NCI-H1092 (cell line): ENCODE measurements at places on chromosomes 6 and 20.

- no peak for DNase-seq
These were observed 26.0 kb upstream of the PLAGL1 start for GRCh38 chr6:144033816-144034735.

DNA sequence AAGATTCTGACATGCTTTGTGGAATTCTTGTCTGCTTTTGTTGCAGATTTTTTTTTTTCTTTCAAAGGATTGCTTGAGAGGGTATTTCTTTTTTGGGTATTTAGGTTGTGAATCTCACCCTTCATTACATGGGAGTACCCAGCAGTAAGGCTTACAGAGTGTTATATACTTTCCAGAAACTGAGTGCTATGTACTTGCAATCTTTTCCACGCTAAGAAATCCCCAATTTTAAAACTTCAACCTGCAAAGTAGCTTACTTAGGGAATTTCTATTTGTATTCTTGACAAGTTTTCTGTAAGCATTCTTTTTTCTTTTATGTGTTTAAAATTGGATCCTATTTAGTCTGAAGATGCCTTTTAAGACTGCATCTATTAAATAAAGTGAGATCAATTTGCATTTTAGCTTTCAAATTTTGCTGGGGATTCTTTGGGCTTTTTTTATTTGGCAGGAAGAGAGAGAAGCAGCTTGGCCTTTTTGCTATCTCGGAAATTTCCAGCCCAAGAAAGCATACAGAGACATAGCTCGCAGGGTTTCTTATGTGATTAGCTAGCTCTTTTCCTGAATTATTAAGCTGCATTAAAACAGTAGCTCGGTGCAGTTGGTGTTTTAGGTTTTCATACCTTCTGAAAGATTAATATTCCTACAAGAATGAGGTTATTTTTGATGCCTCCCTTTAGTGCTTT is 42.6 kb downstream of the KCNS1 start:
- no peak for DNase-seq

- DNase-seq: no peak
These were observed 23.0 kb downstream of the BCKDHB start for GRCh38 chr6:80129485-80129884.

DNA sequence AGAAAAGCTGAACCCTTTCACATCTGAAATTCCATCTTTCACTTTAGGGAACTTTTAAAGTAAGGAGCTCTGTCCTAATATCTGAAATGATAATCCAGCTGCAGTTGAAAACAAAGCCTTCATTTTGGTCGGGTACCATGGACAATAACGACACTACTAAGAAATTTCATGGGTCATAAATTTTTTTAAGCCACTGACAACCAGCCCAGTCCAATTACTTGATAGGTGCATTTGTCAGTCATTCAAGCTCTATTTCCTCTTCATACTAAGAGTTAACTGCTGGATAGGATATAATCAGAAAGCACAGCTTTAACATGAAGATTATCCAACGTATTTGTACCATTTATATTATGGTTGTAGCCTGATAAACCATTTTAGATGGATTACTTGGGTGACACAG is 52.5 kb downstream of the MMUT start:
- DNase-seq: no peak

GRCh38 chr20:646107-646867 is 6.7 kb downstream of the SRXN1 start:
- DNase-seq: no peak

DNA sequence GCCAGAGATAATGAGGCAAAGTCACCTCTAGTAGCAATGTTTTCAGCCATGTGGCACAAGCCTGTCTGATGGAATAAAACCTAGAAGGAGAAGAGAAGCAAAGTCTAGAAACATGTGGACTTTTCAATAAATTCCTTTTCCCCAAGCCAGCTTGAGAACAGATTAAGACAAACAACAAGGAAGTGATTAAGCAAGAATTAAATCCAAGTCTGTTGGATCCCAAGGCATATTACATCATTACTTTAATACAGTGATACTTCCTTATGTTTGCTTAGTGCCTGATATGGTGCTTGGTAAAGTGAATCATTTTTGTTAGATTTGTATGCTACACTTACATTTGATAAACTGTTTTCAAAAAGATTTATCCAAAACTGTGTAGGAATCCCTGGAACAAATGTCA is 260.3 kb upstream of the FAM83B start:
- no peak for DNase-seq

DNA sequence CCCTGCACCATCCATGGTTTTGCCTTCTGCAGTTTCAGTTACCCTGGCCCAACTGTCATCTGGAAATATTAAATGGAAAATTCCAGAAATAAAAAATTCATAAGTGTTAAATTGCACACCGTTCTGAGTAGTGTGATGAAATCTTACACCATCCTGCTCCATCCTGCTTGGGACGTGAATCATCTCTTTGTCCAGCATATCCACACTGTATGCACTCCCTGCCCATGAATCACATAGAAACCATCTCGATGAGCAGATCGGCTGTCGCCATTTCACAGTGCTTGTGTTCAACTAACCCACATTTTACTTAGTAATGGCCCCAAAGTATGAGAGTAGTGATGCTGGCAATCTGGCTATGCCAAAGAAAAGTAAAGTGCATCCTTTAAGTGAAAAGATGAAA is 105.9 kb upstream of the ID4 start:
- DNase-seq: no peak

DNA sequence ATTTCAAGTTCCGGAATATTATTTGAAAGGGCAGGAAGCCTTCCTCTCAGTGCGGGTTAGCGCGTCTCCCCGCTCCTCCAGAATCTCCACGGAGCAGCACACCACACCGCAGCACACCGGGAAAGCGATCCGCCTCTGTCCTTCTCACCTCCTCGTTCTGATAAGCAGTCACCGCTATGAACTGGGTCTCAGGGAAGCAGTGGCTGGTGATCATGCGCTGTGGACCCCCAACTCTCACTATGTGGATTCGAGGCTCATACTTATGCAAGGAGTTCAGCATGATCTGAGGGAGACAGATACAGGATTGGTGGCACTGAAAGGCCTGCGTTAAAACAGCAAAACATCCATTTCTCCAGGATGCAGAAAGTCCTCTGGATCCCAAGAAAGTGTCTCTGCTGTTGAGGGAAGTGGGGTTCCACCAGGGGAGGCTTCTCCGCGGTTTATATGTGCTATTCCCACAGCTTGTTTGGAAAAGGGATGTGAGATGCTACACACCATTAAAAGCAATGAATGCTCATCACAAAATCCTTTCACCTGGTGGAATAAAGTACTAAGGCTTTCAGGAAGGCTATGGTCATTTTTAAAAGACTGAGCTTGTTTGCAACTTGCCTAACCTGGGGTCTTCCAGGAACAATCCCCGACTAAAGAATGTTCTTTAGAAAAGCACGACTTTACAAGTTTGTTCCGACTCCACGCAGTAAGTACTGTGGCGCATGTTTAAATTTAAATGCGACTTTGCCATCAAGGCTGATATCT is 1.9 kb downstream of the TBXT start:
- no peak for DNase-seq

GRCh38 chr6:131062241-131063027 is 611 bp downstream of the EPB41L2 start:
- no peak for DNase-seq

DNA sequence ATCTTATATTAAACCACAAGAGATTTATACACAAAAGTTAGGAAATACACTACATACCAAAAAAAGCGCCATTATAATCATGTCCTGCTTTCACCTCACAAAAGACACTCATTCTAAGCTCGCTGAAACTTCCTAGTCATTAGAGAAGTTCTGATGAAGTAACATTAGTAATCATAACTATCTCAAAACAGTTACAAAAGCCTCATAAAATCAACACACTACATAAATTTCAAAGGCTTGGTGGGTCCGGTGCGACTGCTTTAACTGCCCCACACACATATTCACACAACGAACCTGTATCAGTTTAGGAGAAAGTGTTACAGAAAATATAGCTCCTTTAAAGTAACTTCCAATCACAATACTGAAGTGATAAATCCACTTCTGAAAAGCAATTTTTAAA is 1.9 kb downstream of the PHIP start:
- DNase-seq: no peak

- no peak for DNase-seq
These were observed 8.6 kb upstream of the SERPINB6 start for GRCh38 chr6:2979819-2980464.

- DNase-seq: no peak
These were observed 130.7 kb downstream of the ALDH8A1 start for GRCh38 chr6:134819236-134819635.

DNA sequence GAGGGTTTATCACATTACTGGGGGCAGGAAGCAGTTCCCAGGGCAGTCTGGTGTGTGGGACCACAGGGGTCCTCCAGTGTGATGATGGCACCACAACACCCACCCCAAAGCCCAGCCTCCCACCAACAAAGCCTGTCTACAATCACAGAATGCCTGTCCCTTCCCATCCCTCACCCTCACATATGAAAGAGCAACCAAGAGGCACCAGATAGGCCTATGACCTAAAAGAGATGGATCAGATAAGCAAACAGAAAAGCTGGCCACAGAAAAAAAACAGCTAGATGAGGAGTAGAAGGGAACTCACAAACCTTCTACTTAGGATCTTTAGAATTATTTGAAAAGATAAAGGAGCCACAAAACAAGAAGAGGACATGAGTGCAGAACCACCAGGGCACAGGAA is 54.3 kb downstream of the SERAC1 start:
- DNase-seq: no peak

GRCh38 chr6:112592159-112592558 is 245.0 kb downstream of the RFPL4B start:
- no peak for DNase-seq

GRCh38 chr6:119986934-119987549 is 637.5 kb upstream of the MAN1A1 start:
- DNase-seq: no peak

DNA sequence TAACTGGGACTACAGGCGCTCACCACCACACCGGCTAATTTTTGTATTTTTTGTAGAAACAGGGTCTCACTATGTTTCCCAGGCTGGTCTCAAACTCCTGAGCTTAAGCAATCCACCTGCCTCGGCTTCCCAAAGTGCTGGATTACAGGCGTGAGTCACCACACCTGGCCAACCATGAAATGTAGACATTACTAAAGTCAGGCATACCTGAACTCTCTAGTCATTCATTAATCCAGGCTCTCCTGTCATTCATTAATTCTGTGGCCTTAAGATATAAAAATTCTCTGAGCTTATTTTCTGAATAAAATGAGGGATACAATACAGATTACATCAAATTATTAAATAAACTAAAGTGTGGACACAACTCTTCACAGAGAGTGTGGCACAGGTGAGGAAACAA is 159.7 kb downstream of the GMDS start:
- DNase-seq: no peak

GRCh38 chr6:18019539-18020534 is 32.4 kb upstream of the KIF13A start:
- no peak for DNase-seq

DNA sequence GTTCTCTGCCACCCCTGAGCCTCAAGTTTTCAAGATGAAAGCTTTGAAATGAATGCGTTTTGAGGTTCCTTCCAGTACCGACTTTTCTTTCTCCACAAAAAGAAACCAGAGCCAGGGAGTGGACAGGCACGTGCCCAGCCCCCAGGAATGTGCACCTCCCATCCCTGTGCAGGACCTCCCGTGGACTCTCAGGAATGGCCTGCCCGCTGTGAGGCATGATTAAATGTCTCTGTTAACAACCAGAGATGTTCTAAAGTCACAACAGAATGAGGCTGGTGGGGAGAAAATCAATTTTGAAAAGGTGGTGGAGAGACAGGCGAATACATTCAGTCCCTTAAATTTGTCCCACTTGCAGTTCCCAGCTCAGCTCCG is 1.5 kb downstream of the TGM3 start:
- no peak for DNase-seq

DNA sequence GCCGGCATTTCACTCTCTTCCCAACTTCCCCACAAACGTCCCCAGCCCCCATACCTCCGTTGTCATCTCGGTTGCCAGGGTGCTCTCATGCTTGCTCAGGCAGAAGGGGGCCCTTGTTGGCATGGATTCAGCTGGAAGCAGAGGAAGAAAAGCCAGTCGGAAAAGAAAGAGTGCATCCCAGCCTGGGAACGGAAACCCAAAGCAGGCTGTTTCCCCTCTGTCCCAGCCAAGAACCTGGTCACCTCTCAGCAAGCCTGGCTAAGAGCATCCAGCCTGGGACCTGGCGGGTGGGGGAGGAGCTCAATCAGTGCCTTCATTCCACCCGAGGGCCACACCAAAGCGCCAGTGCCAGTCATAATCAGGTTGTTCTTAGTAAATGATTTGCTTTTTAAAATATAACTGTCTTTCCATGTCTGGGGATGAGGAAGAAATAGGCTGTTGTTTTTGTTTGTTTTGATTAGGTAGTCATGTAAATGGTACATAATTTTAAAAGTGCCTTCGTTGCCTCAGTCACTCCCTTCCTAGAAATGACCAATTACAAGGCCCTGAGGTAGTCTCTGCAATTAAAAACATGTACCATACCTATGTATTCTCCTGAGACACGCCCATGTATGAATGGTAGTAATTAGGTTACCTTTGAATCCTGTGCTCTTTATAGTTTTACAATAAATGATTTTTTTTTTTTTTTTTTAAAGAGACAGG is 21.1 kb downstream of the CHMP4B start:
- DNase-seq: no peak

GRCh38 chr6:64123761-64124633 is 488.4 kb downstream of the PHF3 start:
- DNase-seq: no peak

DNA sequence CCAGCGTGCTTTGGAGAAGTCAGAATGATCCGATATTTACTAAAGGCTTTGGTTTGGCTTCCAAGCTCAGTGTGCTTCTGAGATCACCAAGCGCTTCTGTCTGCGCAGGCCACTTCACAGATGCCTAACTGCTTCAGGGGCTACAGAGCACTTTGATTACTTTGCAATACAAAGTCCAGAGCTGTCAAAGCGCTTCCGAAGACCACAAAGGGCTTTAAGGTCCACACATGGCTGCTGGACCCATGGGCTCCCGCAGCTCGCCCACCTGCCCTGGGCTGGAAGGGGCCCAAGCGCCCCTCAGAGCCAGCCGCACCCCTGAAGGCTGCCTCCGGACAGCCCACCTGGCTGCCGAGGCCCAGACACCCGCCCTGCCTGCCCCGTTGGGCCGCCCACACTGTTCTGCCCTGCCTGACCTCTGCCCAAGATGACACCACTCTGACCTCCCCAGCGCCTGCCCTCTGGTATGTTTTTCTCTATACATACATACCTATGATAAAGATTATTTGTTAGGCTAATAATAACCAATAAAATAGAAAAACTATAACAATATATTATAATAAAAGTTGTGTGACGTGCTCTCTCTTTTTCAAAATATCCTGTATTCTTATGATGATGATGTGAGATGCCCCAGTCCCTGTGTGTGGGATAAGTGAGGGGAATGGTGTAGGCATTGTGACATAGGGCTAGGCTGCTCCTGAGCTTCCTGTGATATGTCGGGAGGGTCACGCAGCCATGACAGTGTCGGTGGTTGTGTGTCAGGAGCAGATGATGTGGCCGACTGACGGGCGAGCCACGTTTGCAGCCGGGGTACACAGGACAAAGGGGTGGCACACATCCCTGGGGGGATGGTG is 22.6 kb downstream of the DYNLT1 start:
- no peak for DNase-seq

DNA sequence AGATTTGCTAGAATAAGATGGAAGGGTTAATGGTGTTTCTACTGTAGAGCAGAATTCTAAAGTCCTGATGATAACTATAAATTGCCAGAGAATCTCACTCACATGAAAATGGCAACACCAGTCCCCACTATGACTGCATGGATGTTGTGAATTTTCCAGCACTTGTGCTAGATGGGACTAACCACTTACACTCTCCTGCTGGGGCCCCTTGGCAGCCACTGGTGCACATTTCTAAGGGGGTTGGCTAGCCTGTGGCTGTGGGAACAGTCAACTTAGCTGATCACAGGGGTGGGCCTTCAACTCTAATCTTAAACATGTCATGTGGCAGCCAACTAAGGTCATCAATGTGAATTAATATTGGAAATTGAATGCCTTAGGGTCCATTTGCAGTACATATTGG is 271.2 kb downstream of the PHACTR1 start:
- DNase-seq: no peak
